ENCODE measurements at places on chromosomes 7 and 10.

DNA sequence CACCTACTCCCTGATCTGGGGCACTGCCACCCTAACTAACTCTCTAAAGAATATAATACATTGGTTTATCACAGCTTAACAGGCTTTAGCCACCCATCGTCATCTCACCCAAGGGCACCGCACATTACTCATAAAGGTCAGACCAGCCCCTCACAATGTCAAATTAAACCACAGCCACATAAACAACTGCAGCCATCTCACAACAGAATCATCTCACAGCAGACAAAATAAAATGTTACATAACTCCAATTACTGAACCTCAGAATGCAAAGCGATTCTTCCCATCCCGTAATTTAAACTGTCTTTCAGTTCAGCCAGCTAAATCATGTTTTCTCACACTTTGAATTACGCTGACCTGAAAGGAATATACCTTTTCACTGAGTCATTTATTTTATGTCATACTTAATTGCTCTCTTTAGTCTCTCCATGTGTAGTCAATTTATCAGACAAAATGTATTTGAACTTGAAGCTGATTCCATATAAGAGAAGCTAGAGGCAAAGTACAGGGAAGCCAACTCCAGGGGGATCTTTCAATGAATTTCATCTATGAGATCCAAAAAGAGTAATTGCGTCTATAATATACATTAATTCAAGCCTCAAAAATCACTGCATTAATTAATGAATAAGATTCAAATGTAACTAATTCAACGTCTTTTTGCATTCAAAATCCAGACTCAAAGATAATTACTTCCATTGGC lies 96.9 kb upstream of the NEBL start:
- no peak for DNase-seq

DNA sequence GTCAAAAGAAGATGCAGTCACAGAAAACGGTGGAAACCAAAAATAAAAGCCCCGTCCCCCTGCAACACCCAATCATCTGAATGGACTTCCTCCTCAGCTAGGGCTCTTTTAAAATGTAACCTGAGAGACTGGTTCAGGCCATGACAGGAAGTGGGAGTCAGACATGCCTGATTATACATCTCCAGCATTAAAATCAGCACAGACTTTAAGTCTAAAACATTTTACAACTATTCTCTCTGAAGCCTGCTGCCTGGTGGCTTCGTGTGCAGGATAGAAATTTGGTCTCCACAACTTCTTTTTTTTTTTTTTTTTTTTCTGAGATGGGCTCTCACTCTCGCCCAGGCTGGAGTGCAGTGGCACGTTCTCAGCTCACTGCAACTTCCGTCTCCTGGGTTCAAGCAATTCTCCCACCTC lies 30.3 kb downstream of the HACD1 start:
- DNase-seq, result no peak

- no peak for DNase-seq
Measured at GRCh38 chr7:119197172-119197876, 972.8 kb downstream of the ANKRD7 start.

GRCh38 chr10:124302951-124303505 lies 115.7 kb downstream of the OAT start:
- no peak for DNase-seq

Data from stimulated activated CD4-positive, alpha-beta T cell treated with anti-CD3 and anti-CD28 coated beads, Interleukin-15, amount 100 ng/mL, for 48 hours (primary cell).